Caki2 (cell line): ENCODE measurements at places on chromosomes 11 and 22. TPM values are rescaled to one million over a fixed set of nuclear protein-coding genes. Genes with fewer than 3 reads are reported as not detected.

DTX4 gene
- 2.0 and 4.2 TPM in 2 replicates for total RNA-seq

EXPH5 gene
- 0.46 and 2.0 TPM in 2 replicates for total RNA-seq

KIF18A gene
- 9.0 and 9.9 TPM in 2 replicates for total RNA-seq

SHISA8 gene
- 0.78 TPM in 1 of 2 replicates, not detected in the other for total RNA-seq

SLC7A4 gene
- not detected in 2 replicates for total RNA-seq

ASCL2 gene
- total RNA-seq, result not detected in 2 replicates

IGSF22 gene
- not detected in 2 replicates for total RNA-seq

NRIP3 gene
- total RNA-seq, result 3.7 and 4.5 TPM in 2 replicates

WNT11 gene
- total RNA-seq, result 3.7 and 4.9 TPM in 2 replicates
